ENCODE measurements at places on chromosomes 1 and 21. TPM values are rescaled to one million over a fixed set of nuclear protein-coding genes. Genes with fewer than 3 reads are reported as not detected.

Gene CYP4X1
- under 0.01 TPM for total RNA-seq

Gene RHBG
- total RNA-seq = not detected

Gene RASSF5
- total RNA-seq = 3.5 TPM

Gene ZNF672
- total RNA-seq = 20.5 TPM

Gene MIA3
- 74.2 TPM for total RNA-seq

Gene UAP1
- 165 TPM for total RNA-seq

Gene SMPDL3B
- 10.8 TPM for total RNA-seq

Gene RAB42
- total RNA-seq = 0.17 TPM

DNA sequence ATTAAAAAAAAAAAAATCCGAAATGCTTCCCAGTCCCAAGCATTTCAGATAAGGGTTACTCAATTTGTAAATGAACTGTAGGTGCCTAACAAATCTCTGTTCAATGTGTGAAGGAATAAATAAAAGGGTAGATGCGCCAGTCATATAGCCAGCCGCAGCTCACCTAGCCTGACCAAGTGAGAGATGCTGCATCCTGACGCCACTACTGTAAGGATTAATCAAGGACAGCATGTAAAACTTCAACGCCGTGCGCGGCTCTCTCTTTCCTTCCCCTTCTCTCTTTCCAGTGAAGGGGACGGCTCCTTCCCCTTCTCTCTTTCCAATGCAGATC, 441 bp downstream of the PPT1 start:
- no peak for DNase-seq

DNA sequence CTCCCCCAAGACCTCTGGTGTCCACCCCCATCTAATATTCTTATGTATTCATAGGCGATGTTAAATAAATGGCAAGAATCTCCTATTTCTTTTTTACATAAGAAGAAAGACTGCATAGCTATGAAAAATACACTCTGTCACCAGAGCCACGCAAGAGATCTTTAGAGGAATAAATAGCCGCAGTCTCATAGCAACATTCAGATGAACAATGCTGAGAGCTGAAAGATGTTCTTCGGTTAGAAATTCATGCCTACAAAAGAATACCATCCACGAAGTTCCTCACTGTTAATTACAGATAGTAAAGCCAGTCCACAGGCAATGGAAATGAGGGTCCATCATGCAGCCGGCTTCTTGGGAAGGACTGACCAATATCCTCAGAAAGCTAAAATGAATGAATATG, 76.0 kb upstream of the SOD1 start:
- no peak for DNase-seq

GRCh38 chr21:45575304-45575992, 33.2 kb upstream of the SLC19A1 start:
- DNase-seq = no peak

- no peak for DNase-seq
Measured at GRCh38 chr1:40949563-40949962, 29.9 kb upstream of the CTPS1 start.

DNA sequence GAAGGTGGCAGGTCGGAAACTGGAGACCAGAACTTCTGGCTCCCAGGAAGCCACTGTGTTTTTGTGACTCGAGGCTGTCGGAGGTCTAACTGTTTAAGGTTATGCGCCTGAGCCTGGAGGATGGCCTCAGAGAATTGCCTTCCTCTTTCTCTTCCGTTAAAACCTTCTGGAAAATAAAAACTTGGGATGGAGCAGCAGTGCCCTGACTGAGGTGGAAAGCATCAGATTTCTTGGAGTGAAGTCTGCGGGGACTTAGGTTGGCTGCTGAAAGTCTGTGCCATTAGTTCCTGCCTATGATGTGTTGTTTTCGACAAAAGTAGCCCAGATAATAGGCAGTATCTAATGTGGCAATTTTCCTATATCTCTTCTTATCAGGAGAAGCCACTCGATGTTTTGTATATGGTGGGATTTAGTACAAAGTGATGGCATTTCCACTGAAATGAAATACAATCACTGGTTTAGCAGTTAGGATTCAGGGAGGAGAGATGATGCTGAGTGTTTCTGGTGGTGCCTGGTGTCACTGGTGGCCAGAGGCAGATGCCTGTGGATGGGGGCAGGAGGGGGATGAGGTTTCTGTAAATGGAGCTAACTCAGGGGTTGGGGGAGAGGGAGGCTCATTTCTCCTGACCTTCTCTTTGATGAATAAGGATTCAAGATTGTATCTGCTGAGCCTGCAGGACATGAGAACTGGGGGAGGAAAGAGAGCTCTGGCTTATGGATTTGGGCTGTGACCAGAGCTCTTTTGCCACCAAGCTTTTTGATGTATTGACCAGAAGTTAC, 150.8 kb downstream of the CAMTA1 start:
- no peak for DNase-seq

GRCh38 chr1:187956975-187957374, 1128.2 kb downstream of the PLA2G4A start:
- no peak for DNase-seq

GRCh38 chr1:184270556-184270955, 116.3 kb upstream of the C1orf21 start:
- no peak for DNase-seq

- no peak for DNase-seq
Measured at GRCh38 chr1:4711416-4712275, 57.2 kb downstream of the AJAP1 start.

GRCh38 chr1:208117826-208118225, 126.4 kb downstream of the PLXNA2 start:
- no peak for DNase-seq

DNA sequence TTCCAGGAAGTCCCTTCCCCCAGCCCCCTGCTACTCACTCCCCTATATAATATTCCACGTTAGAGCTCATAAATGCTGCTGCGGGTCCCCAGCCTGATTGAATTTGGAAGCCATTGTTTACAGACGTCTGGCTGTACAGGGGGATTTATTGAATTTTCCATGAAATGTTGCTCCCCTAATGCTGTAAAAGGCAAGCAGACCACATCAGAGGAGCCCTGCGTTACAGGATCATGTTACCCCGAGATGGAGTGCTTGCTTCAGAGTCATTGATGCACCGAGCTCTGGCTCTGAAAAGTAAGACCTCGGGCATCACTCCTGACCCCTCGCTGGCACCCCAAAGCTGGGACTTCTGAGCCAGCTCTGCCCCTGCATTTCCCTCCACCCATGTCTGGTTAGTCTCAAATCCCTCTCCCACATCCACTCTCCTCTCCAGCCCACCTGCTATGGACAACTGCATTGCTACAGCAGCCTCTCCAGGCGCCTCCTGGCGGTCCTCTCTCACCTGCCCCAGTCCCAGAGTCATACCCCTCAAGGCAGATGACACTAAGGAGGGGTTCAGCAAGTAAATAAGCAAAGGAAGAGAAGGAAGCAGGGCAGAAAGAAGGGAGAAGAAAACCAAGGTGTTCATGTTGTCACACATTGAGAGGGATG, 127.8 kb downstream of the TMEM53 start:
- no peak for DNase-seq

DNA sequence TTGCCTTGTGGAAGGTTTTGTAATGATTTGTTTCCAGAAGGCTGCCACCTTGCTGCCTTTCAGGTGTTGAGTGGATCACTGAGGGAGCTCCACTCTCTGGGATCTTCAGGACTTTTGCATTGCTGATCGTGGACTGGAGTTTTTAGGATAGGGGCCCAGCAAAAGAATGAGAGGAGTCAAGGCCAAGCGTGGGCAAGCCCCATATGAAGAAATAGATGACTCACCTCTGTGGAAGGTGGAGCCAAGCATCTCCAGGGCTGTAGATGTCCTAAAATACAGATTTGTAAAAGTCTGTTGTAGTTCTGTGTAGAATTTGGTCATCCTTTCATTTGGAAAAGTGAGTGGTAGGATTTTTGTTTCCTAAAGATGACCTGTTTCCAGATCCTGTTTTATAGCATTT, 67.0 kb downstream of the ST3GAL3 start:
- peak; percentile 79 for DNase-seq

GRCh38 chr1:70840260-70840953, 207.2 kb downstream of the PTGER3 start:
- no peak for DNase-seq

DNA sequence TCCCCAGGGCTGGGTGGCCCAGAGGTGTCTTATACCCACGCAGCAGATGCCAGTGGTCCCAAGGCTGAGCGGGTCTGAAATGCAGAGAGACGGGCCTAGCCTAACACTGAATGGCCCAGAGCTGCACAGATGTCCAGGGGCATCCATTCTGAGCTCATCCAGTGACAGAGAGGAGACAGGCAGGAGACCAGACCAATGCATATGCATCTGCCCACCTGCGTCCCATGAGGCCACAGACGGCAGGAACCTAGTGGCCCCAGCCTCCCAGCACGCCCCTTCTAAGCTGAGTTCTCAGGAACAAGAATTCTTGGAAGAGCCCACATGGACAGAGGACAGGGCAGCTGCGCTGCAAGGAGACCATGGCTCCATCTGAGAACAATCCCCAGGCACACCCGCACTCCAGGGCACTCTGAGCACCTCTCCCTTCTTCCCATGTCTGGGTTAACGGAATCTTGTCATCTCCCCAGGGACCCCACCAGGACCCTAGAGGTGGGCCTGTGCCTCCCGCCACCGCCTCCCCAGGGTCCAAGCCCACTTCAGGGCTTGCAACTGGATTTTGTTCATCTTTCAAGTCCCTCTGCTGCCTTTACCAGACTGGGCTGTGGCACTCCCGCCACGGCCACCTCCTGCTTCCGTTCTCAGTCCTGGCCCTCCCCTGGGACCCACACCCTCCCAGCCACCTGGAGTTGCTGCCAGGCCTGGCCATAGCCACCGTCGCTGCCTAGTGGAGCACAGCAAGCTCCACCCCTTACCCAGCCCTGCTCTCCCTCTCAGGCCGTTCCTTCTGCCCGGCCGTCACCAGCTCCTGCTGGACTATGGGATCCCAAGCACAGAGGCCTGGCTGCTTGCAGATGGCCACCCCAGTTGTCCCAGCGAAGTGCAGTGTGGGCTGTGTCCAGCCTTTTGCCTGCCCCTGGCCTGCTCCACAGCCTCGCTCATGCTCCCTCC, 3.3 kb downstream of the WNT3A start:
- DNase-seq = no peak

DNA sequence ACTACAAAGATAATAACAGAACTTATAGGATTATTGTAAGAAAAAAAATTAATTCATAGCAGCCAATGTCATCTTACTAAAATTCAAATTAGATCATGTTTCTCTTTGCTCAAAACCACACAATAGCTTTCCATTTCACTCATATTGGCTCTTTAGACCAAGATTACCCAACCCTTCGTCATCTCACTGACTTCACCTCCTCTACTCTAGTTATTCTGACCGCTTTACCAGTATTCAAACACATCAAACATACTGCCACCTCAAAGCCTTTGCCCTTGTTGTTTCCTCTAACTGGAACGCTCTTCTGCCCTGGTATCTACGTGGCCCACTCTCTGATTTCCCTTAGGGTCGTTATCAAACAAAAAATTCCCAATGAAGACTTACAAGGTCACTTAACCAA, 1.7 kb downstream of the ANGPTL3 start:
- no peak for DNase-seq

DNA sequence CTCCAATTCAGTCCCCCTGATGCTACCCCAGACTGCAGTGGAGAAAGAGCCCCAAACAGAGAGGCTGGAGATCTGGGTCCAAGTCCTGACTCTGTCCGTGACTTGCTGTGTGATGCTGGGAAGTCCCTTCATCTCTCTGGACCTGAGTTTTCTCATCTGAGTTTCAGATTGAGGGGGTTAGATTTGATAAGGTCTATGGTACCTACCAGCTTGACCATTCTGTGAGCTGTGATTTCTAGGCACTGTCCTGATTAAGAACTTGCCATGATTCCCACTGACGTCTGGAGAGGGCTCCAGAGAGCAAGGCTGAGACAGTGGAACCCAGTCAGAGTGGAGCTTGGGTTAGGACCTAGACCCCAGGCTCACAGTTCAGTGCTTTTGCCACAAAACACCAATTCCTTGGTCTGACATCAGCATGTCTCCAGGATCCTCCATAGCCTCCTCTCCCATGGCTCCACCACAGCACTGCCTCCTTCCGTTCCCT, 43.8 kb upstream of the DMBX1 start:
- no peak for DNase-seq
